ENCODE measurements at places on chromosomes 12 and 14.

- DNase-seq, result peak; percentile 73
Observed at GRCh38 chr14:68937471-68938270, 41.4 kb downstream of the ACTN1 start.

DNA sequence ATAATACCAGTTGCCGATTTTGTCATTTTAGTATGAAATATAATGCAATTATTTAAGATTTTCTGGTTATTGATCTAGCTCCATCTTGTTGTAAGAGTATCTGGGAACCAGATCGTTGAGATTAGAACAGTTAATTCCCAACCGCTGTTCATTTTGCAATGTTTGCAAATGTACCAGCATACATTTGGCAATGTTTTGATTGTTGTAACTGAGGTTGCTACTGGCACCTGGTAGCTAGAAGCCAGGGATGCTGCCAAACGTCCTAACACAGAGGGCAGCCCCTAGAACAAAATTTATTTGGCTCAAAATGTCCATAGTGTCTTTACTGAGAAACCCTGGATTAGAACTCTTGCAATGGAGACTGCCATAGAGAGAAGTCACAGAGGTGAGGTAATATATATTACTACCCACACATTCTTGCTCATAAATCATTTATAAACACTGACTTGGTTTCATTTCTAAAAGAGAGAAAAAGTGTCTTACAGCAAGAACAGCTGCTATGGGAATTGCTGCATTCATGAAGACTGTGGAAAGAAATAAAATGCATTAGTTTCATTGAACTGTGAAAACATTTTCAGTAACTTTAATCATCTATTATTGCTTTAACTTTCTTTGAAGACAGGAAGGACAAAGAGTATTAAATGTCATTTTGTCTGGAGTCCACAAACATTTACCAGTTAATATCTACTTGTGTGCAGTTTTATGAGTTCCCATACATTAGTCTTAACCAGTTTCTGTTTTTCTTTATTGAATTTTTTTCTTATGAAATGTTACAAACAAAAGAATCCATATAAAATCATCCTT lies 46.2 kb downstream of the ABCC9 start:
- no peak for DNase-seq

DNA sequence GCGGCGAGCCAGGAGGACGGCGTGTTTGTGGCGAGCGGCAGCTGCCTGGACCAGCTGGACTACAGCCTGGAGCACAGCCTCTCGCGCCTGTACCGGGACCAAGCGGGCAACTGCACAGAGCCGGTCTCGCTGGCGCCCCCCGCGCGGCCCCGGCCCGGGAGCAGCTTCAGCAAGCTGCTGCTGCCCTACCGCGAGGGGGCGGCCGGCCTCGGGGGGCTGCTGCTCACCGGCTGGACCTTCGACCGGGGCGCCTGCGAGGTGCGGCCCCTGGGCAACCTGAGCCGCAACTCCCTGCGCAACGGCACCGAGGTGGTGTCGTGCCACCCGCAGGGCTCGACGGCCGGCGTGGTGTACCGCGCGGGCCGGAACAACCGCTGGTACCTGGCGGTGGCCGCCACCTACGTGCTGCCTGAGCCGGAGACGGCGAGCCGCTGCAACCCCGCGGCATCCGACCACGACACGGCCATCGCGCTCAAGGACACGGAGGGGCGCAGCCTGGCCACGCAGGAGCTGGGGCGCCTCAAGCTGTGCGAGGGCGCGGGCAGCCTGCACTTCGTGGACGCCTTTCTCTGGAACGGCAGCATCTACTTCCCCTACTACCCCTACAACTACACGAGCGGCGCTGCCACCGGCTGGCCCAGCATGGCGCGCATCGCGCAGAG lies 873 bp downstream of the PLXNC1 start:
- no peak for DNase-seq

- no peak for DNase-seq
Observed at GRCh38 chr14:66708267-66708666, 200.3 kb downstream of the GPHN start.

DNA sequence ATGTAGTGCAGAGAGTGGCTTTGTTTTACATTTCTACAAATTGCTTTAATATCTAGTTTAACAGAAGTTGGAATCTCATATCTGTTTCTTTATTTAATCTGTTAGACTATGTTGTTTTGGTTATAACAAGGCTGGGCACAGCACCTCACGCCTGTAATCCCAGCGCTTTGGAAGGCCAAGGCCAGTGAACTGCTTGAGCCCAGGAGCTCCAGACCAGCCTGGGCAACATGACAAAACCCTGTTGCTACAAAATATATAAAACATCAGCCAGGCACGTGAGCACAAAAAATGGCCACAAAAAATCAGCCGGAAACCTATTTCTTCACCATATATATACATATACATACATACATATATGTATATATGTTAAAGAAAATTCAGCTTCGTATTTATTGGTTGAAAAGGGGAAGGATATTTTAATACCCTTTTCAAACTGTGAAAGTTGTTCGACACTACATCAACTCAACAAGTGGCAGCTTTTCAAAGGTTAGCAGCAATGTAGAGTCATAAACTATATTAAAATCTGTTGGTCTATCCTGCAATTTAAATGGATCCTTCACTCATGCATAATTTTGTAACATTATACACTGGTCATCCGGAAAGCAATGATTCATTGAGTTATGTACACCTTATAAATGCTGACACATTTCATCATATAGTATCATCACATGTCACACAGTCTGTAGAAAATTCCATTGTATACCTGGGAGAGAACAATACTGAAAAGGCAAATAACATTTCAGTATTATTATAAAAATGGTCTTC lies 7.1 kb downstream of the NR2C1 start:
- DNase-seq, result no peak

DNA sequence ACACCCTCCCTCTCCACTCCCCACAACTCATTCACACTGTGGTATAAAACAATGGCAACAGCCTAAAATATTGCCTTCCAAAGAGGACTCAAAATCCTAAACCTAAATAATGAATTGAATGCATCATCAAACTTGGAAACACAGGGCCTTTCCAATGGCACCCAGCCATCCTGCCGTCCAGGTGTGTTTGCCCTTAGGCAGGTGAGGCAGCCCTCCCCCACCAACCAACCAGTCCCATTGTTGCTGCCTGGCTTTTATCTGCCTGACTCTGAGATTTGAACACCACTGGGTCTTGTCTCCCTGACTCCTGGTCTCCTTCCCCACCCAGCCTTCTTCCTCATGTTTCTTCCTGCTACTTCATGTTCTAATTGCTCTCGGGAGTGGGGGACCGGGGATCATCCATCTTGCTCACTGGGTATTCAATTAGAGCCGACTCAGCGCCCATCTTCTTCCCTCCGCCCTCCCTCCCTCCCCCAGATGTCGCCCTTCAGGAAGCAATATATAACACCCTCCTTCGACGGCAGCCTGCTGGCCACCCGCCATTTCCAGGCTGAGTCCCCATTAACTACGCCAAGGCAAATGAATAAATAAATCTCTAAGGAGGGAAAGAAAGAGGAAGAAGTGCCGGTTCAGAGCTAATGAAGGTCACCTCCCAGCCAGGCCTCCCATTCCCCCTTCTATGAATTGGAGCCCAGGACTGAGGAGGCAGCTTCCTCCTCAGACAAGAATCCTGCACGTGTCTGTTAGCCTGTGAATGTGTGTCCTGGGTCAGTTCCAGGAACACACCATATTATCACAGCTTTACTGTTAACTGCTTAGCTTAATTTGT lies 36.3 kb upstream of the NTF3 start:
- DNase-seq, result no peak

DNA sequence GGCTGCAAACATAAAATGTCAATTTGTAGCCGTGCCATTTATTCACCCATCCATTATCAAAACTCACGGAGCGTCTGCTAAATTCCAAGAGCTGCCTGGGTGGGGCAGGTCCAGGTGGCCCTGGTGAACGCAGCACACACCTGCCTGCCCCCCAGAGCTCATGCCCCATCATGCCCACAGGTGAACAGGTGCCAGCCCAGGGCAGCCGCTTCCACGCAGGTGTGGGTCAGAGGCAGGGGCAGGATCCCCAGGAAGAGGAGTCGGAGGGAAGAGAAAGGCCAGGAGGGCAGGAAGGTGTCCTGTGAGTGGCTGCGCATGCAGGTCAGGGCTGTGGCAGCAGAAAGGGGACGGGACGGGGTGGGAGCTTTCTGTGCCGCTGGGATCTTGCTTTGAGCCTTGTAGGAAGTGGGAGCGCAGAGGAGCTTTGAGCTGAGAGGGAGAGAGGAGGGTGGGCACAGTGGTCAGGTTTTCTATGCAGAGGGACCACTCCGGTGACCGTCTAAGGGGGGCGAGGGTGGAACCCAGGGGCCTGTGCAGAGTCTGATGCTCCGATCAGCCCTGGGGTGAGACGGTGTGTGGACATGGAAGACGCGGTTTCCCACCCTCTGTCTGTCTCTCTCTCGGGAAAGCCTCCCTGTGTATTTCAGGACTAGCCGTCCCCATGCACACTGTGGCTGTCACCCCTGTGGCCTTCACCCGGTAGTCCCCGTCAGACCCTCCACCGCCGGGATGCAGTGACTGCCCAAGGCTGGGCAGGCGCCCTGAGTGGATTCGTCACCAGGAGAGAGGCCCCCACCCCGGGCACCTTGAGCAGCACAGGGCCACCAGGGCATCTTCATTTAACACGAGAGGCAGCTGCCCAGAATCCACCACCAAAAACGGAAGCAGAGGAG lies 26.7 kb downstream of the GALNT9 start:
- DNase-seq, result no peak

DNA sequence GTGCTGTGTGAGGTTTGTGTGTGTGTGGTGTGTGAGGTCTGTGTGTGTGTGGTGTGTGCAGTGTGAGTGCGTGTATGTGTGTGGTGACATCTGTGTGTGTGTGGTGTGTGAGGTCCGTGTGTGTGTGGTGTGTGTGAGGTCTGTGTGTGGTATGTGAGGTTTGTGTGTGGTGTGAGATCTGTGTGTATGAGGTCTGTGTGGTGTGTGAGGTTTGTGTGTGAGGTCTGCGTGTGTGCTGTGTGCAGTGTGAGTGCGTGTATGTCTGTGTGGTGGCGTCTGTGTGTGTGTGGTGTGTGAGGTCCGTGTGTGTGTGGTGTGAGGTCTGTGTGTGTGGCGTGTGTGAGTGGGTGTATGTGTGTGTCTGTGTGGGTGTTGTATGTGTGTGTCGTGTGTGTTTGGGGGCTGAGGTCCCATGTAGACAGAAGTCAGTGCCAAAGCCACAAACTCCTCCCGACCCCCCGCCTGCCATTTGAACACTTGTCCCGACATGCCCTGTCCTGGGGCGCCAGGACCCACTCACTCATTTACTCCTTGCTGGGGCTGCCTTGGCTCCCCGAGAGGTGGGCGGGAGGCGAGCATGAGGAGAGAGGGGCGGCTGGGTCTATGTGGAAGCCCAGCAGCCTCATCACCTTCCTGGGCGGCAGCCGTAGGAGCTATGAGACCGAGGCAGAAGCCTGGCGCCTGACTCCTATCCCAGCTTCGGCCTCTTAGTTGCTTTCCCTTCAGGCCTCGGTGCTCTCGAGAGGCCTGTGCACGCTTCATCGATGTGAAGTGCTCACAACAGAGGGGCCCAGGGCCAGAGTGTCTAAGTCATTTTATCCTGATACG lies 20.5 kb downstream of the RILPL1 start:
- no peak for DNase-seq

DNA sequence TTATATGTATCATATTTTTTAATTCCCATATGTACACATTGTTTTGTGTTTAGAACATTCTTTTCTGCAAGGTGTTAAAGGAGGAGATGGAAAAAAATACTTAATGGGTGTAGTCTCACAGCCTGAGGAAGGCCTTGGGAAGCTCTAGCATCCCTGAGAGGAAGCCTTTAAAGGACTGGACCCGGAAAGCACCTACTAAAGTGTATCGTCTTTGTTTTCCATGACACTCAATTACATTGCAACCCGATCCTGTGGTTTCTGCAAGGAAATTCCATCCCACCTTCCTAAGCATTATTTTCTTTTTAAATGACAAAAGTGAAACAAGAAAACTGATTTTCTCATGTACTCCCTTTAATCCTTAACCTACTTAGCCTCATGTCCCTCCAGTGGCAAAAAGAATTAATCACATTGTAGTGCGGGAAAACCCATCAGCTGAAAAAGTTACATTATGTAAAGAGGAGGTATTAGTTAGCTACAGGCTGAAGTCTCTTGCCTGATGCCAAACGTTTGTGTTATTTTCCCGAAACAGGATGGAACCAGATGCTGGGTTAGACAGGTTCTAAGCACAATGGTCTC lies 147.8 kb upstream of the CPSF6 start:
- DNase-seq, result no peak

- no peak for DNase-seq
Observed at GRCh38 chr12:26534071-26534470, 298.9 kb downstream of the ITPR2 start.

- no peak for DNase-seq
Observed at GRCh38 chr14:71970272-71970671, 38.0 kb downstream of the RGS6 start.

GRCh38 chr14:39015964-39016577 lies 87.0 kb downstream of the SEC23A start:
- DNase-seq, result no peak

DNA sequence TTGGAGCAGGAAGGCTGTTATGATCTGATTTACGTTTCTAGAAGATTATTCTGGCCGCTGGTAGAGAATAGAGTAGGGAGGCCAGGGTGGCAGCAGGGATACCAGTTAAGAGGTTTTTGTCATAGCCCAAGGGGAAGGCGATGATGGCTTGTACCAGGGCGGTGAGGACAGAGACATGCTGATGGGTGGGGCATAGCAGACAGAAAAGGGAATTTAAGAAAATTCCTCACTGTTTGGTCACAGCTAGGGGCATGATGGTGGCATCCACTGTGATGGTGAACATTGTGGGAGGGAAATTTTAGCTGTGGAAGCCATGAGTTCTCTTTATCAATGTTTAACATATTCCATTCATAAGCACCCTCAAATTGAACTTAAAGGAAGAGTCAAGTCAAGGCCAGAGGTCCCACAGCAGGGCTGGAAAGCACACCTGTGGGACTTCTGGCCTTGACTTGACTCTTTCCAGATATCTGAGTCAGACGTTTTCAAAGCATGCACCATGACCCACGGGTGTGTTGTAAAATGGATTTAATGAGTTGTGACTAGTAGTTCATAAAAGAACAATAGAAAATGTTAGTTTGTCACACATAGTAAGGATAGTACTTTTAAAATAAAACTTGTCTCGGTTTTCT lies 134.6 kb downstream of the CHST11 start:
- no peak for DNase-seq

GRCh38 chr12:7498809-7499208 lies 4.8 kb downstream of the CD163 start:
- no peak for DNase-seq

DNA sequence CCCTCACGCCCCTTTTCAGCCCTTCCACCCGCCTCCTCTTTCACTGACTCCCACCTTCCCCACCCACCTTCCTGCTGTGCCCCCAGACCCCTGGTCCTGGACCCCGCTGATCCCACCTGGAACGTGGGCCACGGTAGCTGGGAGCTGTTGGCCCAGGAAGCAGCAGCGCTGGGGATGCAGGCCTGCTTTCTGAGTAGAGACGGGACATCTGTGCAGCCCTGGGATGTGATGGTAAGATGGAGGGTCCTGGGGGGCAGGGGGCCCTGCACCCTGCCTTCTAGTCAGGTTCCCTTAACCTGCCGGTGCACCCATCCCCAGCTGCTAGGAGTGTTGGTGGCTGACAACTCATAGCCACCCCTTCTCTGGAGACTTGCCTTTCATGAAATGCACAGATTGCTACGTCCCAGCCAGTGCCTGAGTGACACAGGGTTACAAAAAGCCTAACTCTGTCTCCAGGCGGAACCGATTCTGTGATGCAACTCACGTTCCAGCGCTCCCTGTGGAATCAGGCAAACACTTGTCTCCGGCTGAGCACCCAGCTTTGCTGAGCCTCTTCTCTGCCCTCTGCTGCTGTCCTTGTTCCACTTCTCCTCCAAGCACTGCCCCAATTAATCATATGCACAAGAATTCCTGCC lies 15.0 kb upstream of the OAS2 start:
- DNase-seq, result no peak
